Muscle of arm (tissue), 14 donors: ENCODE measurements at places on chromosomes 11 and 22. TPM values are rescaled to one million over a fixed set of nuclear protein-coding genes. Genes with fewer than 3 reads are reported as not detected.

MMP8 gene
- polyA plus RNA-seq: not detected

MUC5AC gene
- 0.01 TPM for polyA plus RNA-seq

TTC36 gene
- 1.8 TPM for polyA plus RNA-seq

SCN3B gene
- 25.9 TPM for polyA plus RNA-seq

SLC25A1 gene
- 19.5 TPM for polyA plus RNA-seq

DNA sequence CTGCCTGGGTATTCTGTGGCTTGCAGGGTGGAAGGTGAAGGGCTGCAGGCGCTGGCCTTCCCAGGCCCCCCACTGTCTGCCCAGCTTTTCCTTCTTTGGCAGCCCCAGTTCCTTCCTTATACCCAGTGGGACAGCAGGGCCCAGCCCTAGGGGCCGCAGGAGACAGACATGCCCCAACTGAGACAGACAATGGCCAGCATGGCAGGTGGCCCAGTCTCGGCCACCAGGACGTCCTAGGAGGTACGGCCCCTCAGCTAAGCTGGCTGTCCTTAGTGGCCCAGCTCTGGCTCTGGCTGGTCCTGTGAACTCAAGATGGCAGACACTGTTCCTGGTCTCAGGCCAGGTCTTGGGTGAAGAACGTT is 35.9 kb downstream of the RTN4R start:
- no peak for DNase-seq

DNA sequence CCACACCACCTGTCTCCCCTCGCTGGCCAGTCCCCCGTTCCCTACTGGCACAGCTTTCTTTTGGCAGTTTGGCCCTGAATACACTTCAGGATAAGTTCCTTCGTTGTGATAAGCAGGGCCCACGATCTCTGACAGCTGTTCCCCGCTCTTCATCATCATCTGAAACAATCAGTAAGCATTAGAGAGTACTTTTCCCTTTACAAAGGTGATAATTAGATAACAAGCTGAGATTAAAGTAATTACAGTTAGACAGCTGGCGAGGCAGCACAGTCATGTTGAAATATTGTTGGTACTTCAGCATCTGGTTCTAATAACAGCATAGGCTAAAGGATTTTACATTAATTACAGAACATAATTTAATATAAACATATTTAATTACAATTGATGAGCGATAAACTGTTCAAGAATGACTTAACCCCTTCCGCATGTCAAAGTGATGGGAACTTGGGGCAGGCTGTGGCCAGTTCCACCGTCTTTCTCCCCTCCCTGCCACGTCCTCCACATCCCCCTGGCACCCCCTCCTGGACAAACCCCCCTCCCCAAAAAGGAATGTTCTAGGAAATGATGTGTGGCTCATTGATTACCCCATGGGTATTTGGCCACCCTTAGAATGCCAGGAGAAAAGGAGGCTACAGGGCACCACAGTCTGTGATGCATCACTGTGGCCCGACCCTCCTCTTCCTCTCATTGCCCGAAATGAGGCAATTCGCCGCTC is 134.9 kb downstream of the RCN1 start:
- no peak for DNase-seq

- peak; percentile 79 for DNase-seq
These were observed 106.8 kb downstream of the RBFOX2 start for GRCh38 chr22:35921777-35922176.

- no peak for DNase-seq
These were observed 116.8 kb downstream of the MED15 start for GRCh38 chr22:20624161-20624616.

- DNase-seq: no peak
These were observed 163.3 kb upstream of the CCDC90B start for GRCh38 chr11:83449338-83449913.

- no peak for DNase-seq
These were observed 51.0 kb downstream of the RPUSD4 start for GRCh38 chr11:126160345-126161022.

GRCh38 chr11:109772892-109773291 is 320.3 kb upstream of the ZC3H12C start:
- DNase-seq: no peak

GRCh38 chr11:111823131-111823530 is 48.2 kb downstream of the ALG9 start:
- no peak for DNase-seq

- DNase-seq: peak; percentile 43
These were observed 630 bp downstream of the UBASH3B start for GRCh38 chr11:122656073-122656630.

- no peak for DNase-seq
These were observed 8.9 kb downstream of the UVRAG start for GRCh38 chr11:75823946-75824345.

DNA sequence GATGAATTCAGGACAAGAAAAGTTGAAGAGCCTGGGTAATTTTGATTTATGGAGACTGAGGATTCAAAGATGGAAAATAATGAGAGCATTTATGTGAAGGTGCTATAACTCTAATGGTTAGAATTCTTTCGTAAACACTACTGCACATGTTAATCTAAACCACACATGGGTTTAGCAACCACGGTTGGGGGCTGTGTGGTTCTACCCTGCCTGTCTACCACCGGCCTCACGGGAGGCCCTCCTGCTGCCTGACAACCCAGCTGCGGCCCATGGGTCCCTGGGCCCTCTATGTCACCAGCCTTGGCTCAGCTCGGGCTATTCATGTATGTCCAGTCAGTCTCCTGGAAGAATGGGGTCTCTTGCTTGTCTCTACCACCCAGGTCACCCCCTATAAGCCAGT is 68.5 kb upstream of the ARFGAP3 start:
- no peak for DNase-seq

- DNase-seq: no peak
These were observed 515.1 kb downstream of the INSC start for GRCh38 chr11:15629690-15630321.

DNA sequence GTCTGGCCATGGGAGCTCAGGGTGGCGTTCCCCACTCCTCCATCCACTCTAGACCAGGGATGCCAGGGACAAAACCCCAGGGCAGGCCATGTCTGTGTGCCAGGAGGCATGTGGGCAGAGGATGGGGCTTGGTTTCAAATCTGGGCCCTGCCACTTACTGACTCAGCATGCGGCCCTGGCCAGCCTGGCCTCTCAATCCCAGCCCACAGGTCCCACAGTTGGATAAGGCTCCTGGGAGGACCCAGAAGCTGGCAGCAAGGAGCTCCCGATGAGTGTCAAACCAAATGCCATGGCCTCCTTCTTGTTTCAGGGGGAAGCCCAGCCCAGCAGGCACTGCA is 1290.4 kb downstream of the BRD1 start:
- DNase-seq: no peak
